GM19239 (cell line): ENCODE measurements at places on chromosomes 4 and X.
A peak's percentile ranks its signal among the peaks of the same experiment; 100 is the strongest.

DNA sequence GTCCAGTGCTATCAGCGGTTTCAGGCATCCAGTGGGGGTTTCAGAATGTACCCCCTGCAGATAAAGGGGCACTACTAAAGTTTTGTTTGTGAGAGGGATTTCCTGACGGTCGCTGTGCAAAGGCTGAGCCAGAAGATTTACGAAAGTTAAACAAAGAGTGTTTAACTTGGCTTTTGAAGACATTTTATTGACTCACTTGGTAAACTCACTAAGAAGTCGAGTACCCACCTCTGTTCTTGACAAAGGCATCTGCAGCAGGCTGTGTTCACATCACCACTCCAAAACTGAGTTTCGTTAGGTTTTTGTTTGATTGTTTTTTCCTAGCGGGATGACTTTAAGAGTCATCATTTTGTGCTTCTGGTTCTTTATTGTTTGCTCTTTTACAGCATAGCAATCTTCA is 143.9 kb upstream of the TBL1X start:
- no peak for DNase-seq

GRCh38 chr4:31461421-31461820 is 741.3 kb downstream of the PCDH7 start:
- DNase-seq, result no peak

DNA sequence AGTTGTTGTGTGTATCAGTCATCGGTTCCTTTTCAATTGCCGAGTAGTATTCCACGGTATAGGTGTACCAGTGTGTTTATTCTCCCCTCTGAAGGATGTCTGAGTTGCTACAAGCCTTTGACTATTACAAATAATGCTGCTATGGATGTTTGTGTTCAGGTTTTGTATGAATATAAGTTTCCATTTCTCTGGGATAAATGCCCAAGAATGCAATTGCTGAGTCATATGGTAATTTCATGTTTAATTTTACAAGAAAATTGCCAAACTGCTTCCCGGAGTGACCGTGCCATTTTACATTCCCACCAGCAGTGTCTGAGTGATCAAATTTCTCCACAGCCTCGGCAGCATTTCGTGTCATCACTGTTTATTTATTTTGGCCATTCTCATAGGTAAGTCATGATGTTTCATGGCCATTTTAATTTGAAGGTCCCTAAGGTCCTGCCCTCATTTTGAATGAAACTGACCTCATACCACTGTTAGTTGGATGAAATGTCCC is 73.9 kb downstream of the IRF2 start:
- no peak for DNase-seq

DNA sequence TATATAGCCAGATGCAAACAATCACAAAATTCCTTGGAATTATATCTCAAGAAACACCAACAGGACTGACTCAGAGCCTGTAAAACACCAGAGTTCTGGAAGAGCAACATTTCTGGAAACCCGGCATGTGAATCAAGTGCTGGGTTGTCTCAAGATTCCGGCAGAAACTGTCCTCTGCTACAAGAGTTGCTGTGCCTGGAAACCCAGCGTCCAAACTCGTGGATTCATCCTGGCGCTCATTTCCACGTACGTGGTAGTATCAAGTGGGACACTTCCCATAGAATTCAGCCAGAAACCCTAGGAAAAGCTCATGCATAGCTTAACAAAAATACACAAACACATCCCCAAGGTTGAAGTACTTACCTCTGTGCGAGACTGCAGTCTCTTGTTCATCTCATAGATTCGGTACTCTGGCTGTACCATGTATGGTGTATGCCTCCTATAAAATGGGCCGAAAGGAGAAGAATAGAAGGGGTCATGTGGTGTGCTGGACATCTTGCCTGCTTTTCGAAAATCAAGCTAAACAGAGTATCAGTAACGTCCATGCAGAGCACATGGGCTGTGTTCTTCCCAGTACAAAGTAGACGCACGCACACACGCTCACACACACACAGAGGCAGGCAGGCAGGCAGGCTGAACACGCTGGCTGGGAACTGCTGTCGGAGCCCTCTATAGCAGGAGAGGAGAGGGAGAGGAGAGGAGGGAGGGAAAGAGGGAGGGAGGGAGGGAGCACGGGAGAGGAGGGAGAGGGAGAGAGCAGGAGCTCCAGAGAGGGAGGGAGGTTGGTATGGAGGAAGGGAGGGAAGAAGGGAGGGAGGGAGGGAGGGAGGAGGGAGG is at the start of gene LDB2:
Gene LDB2 (minus strand): TSS at position 655 of the 837 bp plus-strand sequence.
- no peak for DNase-seq

DNA sequence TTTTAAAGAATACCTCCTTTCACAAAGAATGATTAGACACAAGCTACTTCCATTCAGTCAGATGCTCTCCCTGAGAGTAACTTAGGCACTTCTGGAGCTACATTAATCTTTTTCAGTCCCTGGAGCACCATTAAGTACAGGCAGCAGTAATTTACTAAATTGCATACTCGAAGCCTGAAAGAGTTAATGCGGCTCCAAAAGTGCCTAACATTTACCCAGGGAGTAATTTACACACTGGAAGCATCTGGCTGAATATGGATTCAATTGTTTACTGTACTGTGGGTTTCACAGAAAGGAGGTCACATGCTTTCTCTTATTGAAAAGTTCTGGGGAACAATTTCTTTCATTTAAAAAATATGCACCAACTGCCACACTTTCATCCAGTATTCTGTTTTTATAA is 260.8 kb upstream of the TENM3 start:
- no peak for DNase-seq

- DNase-seq, result no peak
These were observed 149.7 kb downstream of the RRAGB start for GRCh38 chrX:55867181-55867651.

- no peak for DNase-seq
These were observed 330.5 kb downstream of the RAPGEF2 start for GRCh38 chr4:159433337-159433736.

DNA sequence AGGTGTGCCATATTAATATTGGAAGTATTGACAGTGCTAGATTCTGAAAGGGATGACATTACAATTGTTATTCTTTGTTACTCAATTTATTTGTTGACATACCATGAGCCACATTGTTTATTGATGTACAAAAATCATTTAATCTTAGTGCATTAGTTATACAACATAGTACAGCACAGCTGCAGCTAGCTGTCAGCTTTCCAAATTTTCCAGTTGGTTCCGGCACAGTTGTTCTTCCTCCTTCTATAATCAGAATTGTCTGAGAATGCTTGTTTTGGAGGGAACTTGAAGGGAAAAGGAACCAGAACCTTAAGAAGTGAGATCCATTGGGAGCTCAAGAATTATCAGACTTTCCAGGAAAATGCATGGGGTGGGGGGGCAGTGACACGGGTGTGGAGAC is 281.4 kb downstream of the ZIC3 start:
- DNase-seq, result no peak

- DNase-seq, result no peak
These were observed 731 bp downstream of the BRWD3 start for GRCh38 chrX:80808881-80809411.

DNA sequence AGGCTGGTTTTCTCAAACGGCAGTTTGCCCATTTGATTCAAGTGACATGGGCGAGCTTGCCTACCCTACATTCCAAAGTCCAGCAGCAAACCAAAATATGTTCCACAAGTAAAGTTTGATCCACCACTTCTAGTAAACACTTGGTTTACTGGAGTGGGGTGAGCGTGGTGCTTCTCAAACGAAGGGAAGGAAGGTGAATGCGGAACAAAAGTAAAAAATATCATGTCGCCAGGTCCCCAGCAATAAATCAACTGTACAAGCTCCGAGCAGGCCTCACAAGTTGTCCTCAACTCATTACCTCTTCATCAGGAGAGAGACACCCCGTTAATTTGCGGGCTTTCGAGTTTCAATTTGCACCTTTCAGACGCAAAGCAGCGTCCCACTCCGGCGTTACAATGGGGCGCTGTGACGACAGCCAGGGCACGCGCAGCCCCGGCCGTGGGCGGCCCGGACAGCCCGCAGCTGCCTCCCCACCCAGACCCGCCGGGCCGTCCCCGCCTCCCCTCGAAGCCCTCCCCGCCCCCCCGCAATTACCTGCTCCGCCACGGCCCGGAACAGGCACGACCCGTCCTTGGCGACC is 1.0 kb downstream of the OTUD4 start:
- DNase-seq, result peak; percentile 44

DNA sequence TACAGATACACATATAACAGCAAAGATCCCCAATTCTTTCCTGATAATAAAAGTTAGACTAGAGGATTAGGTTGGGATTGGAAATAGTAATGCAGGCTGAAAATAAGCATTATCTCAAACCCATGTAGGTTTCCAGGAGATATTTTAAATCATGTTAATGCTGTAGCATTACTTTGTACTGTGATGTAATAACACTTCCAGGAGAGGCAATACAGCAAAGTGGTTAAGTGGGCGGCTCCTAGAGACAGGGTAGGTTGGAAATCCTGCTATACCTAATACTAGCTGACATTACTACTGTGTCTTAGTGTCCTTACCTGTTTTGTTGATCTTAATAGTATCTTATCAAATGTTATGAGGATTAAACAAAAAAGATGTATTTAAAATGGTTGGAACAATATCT is 9.6 kb downstream of the PAICS start:
- no peak for DNase-seq

GRCh38 chrX:46649421-46650260 is 76.1 kb downstream of the CHST7 start:
- DNase-seq, result no peak
